ENCODE measurements at places on chromosomes 6 and 20. TPM values are rescaled to one million over a fixed set of nuclear protein-coding genes. Genes with fewer than 3 reads are reported as not detected.

- DNase-seq, result no peak
Observed at GRCh38 chr6:166815629-166816028, 140.7 kb downstream of the RNASET2 start.

- DNase-seq, result no peak
Observed at GRCh38 chr6:48754641-48755040, 643.6 kb upstream of the PTCHD4 start.

- DNase-seq, result no peak
Observed at GRCh38 chr6:32058511-32058963, 20.3 kb downstream of the CYP21A2 start.

DNA sequence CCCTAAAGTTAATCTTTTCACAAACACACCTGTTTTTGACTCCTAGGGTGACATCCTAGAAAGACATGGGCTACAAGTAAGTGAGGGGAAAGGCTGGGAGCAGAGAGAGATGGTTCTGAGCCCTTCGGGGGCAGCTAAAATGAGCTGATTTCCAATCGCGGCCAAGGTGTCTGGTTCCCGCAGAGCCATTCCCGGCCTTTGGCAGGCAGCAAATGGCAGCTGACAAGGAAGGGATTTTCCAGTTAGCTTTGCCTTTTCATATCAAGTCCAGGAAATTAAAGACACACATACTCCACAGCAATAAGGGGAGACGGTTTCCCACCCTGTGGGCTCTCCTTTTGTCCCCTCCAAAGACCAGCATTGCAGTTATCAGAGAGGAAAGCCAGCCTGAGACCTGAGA lies 228.5 kb downstream of the ZMYND8 start:
- DNase-seq, result no peak

The PI3 gene
- not detected for total RNA-seq

The PPIL6 gene
- total RNA-seq, result 2.5 TPM
